ENCODE measurements at places on chromosomes 7 and 10. TPM values are rescaled to one million over a fixed set of nuclear protein-coding genes. Genes with fewer than 3 reads are reported as not detected.
A peak's percentile ranks its signal among the peaks of the same experiment; 100 is the strongest.

The GTF2IRD1 gene
- polyA plus RNA-seq: 50.8 TPM

The TFEC gene
- polyA plus RNA-seq: 1.6 TPM

The SFRP5 gene
- 0.94 TPM for polyA plus RNA-seq

The TRIL gene
- 21.7 TPM for polyA plus RNA-seq

The KAT6B gene
- polyA plus RNA-seq: 18.1 TPM

The PITX3 gene
- polyA plus RNA-seq: 25.3 TPM

The PNLIPRP2 gene
- not detected for polyA plus RNA-seq

The MAT1A gene
- polyA plus RNA-seq: not detected

The CC2D2B gene
- polyA plus RNA-seq: 0.54 TPM

The SPDYE5 gene
- polyA plus RNA-seq: 5.5 TPM

The CHAT gene
- polyA plus RNA-seq: not detected

DNA sequence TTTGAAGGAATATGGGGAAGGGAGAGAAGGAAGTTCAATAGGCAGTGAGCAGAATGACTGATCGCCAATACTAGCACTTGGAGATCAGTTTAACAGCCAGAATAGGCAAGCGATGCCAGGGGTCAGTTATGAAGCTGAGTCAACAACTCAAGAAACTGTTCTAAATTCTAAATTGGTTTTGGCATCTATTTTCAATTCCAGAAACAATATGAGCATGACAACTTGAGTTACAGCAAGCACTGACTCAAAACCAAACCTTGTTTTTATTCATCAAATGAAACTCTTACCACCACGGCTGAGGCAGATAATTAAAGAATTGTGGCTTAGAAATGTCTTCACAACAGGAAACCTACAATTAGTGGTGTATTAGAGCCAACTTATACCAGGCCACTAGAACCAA is 180.5 kb upstream of the ASAH2 start:
- DNase-seq: no peak

DNA sequence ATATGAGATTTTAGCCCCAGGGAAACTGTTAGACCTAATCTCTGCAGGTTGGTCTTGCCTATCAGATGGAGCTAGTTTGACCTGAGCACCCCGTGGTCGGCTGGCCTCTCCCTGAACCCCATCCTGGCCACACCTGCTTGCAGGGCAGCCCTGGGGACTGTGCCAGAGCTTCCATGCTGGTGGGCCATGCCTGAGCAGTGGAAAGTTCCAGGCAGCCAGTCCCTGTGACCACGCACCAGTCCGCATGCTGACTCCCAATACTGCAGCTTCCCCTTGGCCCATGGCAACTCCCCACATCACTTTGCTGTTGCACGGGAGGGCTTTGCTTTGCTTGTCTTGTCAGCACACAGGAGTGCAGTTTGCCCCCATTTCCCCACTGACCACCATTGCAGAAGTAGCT is 427.8 kb upstream of the SEMA3D start:
- no peak for DNase-seq

DNA sequence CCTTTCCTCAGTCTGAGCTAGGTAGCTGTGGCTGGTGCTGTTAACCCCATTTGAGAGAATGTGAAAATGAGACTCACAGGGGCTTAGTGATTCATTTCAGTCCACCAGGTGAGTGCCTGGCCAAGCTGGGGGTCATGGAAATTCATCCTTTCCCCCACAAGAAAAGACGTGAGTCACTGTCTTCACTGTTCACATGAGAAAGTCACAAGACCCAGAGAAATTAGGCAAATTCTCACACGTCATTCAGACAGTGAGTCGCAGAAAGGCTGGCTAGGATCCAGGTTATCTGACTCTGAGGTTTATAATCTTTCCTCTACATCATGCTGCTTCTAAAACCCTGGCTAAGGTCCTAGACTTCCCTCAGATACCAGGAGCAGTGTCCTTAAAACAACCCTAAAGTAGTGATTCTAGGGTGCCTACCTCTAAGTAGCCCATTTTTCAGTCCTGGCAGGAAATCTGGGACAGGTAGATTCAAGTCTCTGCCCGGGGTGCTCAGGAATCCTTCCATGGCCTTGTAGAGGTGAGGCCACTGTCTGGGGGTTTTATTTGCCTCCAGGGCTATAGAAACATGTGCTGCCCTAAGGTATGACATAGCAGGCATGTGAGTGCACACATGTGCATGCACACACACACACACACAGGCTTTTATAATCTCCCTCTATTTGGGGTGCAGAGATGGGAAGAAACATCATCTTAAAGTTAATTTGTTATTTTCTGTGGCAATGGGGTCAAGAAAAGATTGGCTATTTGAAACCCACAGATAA is 427.9 kb upstream of the CELF2 start:
- DNase-seq: no peak

DNA sequence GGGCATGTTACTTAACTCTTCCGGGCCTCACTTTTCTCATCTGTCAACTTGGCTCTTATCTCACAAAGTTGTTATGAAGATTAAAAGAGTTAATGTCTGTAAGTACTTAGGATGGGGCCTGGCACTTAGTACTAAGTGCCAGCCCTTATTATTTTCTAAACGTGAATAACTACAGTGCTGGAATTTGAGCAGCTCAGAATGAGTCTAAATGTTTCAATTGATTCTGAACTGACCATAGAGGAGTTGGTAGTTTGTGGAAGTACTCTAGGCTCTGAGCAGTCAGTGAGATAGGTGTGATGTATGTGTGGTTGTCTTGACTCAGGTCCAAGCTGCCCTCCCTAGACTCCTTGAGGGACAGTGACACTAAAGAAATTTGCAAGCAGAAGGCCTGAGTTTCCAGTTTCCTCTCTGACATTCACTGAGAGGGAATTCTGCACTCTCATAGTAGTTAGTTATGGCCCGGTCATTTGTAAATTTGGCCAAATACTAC is 18.5 kb upstream of the JAZF1 start:
- DNase-seq: no peak

GRCh38 chr7:144761493-144761892 is 74.4 kb downstream of the TPK1 start:
- no peak for DNase-seq

DNA sequence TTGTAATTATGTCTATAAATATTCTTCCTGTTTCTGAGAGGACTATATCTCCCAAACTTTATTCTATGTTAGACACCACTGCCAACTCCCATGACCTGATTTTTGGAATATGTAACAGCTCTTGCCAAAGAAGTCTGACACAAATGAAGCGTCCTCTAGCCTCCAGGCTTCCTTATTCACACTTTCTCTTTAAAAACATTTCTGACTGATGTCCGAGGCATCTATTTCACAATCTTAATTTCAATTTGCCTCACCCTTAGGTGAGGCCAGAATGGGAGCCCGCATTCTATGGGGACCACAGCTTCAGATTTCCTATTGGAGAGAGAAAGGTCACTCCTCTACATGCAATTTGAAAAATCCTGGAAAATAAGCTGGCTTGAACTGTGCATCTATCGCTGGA is 873.2 kb downstream of the GATA3 start:
- DNase-seq: no peak

GRCh38 chr10:122362621-122363020 is 11.9 kb upstream of the PLEKHA1 start:
- no peak for DNase-seq

DNA sequence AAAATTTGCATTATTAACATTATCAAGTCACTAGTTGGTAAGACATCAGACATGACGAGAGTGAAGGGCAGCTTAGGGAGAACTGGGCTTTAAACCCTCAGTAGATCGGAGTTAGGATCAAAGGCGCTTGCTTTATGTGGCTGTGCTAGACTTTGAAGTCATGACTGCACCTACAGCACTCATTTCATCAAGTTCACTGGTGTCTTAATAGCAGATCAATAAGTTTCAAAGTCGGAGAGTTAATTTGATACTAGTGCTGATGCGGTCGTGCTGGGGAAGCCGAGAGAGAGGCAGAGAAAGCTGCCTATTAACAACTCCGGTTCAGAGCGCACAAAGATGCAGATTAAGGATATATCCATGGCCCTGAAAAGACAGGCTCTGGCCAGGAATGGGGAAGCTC is 172.9 kb downstream of the TCF7L2 start:
- no peak for DNase-seq

GRCh38 chr10:30759423-30759822 is 129.9 kb upstream of the LYZL2 start:
- DNase-seq: no peak

DNA sequence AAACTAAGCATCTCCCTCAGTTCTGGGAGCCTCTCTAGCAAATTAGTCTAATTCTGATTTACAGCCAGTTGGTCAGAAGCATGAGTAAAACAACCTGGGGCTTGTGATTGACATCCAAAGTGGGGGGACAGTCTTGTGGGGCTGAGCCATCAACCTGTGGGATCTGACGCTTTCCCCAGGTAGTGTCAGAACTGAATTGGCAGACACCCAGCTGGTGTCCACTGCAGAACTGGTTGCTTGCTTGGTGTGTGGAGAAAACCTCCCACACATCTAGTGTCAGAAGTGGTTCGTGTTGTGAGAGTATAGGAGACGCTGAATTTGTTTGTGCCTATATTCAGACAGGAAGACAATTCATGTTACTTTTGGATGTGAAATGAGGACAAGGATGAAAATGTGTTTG is 92.2 kb upstream of the PDCD4 start:
- DNase-seq: no peak

DNA sequence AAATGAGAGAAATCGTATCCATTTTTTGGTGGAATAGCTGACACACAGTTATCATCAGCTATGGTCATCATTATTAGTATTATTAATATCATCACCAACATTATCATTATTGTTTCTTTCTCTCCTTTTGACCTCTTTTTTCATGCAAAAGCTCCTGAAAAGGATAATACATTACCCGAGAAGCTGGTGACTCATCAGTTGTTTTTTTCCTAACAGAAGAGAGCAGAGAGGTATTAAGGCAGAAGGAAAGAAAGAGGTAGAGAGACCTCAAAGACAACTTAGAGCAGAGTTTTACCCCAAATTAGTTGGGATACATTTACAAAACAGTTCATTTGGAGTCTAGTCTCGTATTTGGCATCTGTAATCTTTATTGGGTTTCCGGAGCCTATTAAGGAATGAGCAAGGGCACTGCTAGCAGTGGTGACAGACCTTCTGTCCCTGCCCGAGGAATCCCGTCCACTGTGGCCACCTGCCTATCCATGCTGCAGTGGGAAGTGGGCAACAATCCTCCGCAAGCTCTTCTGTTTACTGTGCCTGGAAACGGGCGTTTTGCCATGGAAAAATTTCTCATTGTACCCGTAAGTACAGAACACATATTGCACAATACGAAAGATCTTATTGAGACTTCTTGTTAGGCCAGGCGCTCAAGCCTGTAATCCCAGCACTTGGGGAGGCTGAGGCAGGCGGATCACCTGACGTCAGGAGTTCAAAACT is 170.0 kb upstream of the MKLN1 start:
- DNase-seq: no peak

GRCh38 chr10:7738536-7739407 is 35.7 kb downstream of the ITIH2 start:
- no peak for DNase-seq

GRCh38 chr7:55113760-55114540 is 95.1 kb downstream of the EGFR start:
- DNase-seq: no peak

- DNase-seq: no peak
These were observed 59.9 kb upstream of the DNAJB12 start for GRCh38 chr10:72414642-72415041.

DNA sequence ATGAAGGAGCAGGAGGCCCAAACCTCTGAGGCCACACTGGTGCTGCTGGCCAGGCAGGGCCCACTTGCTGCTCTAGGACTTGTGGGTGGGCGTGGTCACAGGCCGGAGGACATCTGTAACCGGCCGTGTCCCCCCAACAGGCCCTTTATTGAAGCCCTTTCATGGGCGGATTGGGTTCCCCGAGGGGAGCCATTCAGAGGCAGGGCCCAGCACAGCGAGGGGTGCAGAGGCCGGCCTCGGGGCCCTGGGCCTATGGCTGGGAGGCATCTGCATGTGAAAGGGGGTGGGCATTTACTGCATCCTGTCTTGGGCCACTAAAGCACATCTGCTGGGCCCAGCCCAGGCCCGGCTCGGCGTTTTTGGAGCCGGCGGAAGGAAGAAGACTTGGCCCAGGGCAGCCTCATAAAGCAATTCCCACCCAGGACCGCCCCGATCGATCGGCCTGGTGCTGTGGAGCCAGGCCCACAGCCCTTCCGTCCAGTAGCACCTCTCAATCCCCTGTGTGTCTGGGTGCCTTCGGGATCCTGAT is 8.4 kb downstream of the LHPP start:
- DNase-seq: no peak

DNA sequence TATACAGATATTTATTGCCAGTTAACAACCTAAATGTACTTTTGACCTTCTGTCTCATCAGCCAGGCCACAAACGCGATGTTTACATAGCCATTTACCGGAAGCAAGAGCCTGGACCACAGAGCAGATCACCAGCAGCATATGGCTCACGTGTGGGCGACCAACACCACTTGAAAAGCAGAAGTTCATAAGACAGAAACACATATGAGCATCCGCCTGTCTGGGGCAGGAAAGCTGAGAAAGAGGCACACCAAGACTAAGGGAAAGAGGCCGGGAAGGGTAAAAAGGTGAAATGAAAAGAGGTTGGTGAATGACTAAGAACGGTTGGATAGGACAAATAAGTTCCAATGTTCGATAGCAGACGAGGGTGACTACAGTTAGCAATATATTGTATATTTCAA is 1.3 kb downstream of the ABCB1 start:
- DNase-seq: no peak

DNA sequence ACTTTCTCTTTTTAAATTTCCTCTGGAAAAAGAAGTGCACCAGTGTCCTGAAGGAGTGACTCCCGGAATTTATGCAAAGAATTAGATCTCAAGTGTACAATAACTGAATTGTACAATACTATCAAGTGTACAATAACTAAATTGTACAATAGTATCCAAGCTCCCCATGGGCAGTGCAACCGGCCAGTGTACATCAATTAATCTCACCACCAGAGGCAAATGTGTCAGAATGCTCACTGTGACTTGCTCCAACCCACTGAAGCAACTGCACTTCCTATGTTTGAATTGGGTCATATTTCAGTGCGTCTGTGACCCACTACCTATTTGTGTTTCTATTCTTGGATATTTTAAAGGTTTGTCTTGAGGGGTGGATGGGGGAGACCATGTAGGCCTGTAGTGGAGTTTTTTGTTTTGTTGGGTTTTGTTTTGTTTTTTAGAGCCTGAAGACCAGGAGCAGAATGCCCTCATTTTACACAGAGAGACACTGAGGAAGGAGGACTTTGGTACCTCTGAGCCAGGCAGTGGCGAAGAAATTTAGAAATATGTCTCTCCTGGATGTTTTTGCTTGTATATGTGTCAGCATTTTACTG is 78.5 kb upstream of the CTTNBP2 start:
- no peak for DNase-seq

GRCh38 chr10:31657434-31657872 is 271.2 kb downstream of the ARHGAP12 start:
- peak; percentile 76 for DNase-seq

- DNase-seq: no peak
These were observed 18.3 kb upstream of the PDE1C start for GRCh38 chr7:32088451-32088881.

- no peak for DNase-seq
These were observed 7.1 kb downstream of the POLD2 start for GRCh38 chr7:44116087-44116788.

GRCh38 chr7:151630358-151630757 is 110.7 kb upstream of the RHEB start:
- no peak for DNase-seq

GRCh38 chr7:21946222-21946709 is 567 bp upstream of the CDCA7L start:
- no peak for DNase-seq

GRCh38 chr7:21448974-21449373 is 21.1 kb downstream of the SP4 start:
- DNase-seq: no peak

Measured in hindlimb muscle (tissue), 1 donor.